Glutamatergic neuron (in vitro differentiated cells): ENCODE measurements at places on chromosomes 4 and X. TPM values are rescaled to one million over a fixed set of nuclear protein-coding genes. Genes with fewer than 3 reads are reported as not detected.

DNA sequence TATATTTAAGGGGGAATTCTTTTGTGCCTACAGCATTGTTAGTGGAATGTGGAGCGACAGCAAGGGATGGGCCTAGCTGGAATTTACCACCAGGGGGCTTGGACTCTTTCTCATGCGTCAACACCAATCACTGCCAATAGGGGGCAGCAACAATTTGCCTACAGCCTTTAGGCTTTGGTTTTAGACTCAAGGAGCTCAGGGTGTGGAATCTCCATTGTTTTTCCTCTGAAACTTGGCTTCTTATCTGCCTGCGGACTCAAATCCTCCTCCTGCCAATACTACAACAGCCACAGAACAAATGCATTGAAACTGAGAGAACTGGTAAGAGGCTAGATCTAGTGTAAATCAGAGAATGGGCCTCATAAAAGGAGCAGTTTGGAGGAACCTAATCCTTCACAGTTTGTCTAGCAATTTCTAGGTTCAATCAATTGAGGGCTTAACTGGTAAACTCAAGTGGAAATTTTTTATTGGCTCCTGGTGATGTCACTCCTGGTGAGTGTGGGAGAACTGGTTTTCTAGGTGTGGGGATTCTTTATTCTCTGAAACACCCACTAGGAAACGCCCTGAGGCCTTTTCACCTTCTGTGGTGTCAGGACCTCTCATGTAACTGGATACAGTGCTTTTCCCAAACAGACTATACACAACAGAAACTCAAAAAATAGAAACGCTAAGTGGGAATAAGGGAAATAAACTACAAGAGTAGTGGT, 27.9 kb upstream of the TMSB4X start:
- peak; percentile 72 for DNase-seq

DNA sequence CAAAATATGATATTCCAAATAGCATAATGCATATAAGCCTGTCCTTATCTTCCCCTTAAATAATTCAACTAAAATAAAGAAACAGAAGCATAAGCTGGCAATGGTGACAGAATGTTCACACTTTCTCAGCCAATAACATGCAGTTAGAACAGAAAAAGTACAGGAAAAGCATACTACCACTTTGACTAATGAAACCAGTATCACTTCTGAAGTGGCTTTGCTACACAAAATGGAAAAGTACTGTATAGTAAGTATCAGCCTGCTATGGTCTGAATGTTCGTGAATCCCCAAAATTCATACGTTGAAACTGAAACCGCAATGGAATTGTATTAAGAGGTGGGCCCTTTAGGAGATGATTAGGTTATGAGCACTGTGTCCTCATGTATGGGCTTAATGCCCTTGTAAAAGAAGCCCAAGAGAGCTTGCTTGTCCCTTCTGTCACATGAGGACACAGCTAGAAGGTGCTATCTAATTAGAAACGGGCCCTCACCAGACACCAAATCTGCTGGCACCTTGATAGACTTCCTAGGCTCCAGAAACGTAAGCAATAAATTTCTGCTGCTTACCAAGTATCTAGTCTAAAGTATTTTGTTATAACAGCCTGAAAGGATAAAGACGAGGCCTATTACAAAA, 102.6 kb downstream of the PRDM5 start:
- DNase-seq, result no peak

The NALF2 gene
- 9.8 TPM for total RNA-seq

The PTTG2 gene
- total RNA-seq, result not detected

The SPIN2A gene
- total RNA-seq, result 1.5 TPM

The PPEF2 gene
- total RNA-seq, result not detected

The CHRNA9 gene
- total RNA-seq, result not detected

GRCh38 chr4:173012608-173013007, 156.0 kb upstream of the GALNT7 start:
- DNase-seq, result no peak

- no peak for DNase-seq
Observed at GRCh38 chr4:60314416-60314815, 885.7 kb upstream of the ADGRL3 start.
